ENCODE measurements at places on chromosomes 11 and 22. TPM values are rescaled to one million over a fixed set of nuclear protein-coding genes. Genes with fewer than 3 reads are reported as not detected.

The SHANK2 gene
- 3.5 TPM for total RNA-seq

The DRICH1 gene
- total RNA-seq = 0.29 TPM

The APOBEC3F gene
- total RNA-seq = 5.1 TPM

The CCDC82 gene
- total RNA-seq = 19.5 TPM

The PRG2 gene
- total RNA-seq = not detected

The LRRC10B gene
- total RNA-seq = under 0.01 TPM

The LYVE1 gene
- total RNA-seq = not detected

The CHRM1 gene
- not detected for total RNA-seq

The CCND1 gene
- total RNA-seq = 237 TPM

The DLG2 gene
- total RNA-seq = 3.3 TPM

DNA sequence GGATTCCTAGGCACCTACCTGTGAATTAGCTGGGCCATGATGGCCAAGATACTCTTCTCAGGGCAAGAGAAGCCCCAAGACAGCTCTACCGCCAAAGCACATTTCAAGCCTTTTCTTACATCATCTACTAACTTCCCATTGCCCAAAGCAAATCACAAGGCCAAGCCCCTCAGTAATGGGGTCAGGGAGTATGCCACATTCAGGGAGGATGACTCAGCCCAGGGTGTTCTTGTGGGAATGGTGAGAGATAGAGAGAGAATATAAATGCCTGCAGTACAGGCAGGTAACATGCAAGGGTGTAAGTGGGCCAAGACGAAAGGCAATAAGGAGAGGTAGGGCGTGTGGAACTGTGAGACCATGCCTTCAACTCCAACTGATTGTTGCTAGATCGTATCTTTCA, 162.5 kb upstream of the ISX start:
- no peaks in the 10 kb centered on the region for H3K4me1 ChIP-seq
- H3K27me3 ChIP-seq = no peaks in the 10 kb centered on the region
- no peak overlapping the region for H3K4me3 ChIP-seq
- H3K27ac ChIP-seq = no peak overlapping the region
- no peak for DNase-seq

DNA sequence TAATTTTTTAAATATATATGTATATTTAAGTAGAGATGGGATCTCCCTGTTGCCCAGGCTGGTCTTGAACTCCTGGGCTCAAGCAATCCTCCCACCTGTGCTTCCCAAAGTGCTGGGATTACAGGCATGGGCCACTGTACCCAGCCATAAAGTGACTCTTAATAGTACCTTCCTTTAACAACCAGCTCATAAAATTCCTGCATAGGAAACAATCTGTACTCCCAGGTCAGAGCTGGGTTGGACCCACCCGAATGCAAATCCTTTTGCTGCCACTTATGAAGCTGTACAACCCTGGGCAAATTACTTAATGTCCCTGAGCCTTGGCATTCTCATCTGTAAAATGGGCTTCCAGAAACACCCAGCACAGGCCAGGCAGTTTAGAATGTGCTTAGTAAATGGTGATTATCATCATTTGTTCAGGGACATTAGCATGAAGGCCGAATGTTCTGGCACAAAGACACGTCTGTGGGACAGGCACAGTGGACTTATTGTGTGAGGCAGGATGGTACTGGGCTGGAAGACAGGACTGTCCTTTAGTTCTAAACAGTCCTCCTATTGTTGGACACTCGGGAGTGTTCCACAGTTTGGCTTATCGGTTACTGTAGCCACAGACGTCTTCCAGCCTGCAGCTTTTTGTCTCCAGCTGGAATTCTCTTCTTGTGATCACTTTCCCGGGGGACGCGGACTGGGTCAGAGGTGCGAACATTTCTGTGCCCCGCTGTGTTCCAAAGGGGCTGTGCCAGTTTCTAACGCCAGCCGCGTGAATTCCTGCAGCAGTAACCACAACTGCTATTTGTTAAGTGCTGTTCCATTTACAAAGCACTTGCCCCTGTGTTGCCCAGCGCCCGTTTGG, 6.0 kb downstream of the PDXP start:
- H3K4me3 ChIP-seq = no peak overlapping the region
- no peaks in the 10 kb centered on the region for H3K27me3 ChIP-seq
- H3K4me1 ChIP-seq = peaks cover 20% of the 10 kb centered on the region
- peaks cover 4% of the 10 kb centered on the region for H3K36me3 ChIP-seq
- peak; percentile 38 for DNase-seq
- no peak overlapping the region for H3K27ac ChIP-seq

GRCh38 chr22:26444777-26445176, 15.7 kb downstream of the ASPHD2 start:
- no peak overlapping the region for H3K4me3 ChIP-seq
- H3K27ac ChIP-seq = no peak overlapping the region
- no peak for DNase-seq
- H3K27me3 ChIP-seq = no peaks in the 10 kb centered on the region

DNA sequence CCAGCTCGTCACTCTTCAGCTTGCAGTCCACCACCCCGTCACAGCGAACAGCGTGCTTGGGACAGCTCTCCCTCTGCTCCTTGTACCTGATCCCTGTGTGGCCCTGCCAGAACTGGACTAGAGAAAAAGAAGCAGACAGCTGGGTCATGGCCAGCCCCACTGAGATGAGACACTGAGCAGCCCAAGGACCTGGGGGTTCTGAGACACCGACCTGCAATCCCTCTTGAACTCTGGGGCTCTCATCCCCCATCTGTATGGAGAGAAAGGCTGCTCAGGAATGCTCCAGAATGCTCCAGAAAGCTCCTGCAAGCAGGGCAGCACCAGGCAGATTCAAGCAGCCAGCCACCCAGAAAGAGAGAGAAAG, 14.8 kb downstream of the TMPRSS13 start:
- no peak overlapping the region for H3K4me3 ChIP-seq
- DNase-seq = peak; percentile 70
- H3K36me3 ChIP-seq = no peaks in the 10 kb centered on the region

- no peak overlapping the region for H3K4me3 ChIP-seq
- no peak overlapping the region for H3K27ac ChIP-seq
- H3K27me3 ChIP-seq = no peaks in the 10 kb centered on the region
Observed at GRCh38 chr11:119406005-119406404, 17.0 kb downstream of the THY1 start.

DNA sequence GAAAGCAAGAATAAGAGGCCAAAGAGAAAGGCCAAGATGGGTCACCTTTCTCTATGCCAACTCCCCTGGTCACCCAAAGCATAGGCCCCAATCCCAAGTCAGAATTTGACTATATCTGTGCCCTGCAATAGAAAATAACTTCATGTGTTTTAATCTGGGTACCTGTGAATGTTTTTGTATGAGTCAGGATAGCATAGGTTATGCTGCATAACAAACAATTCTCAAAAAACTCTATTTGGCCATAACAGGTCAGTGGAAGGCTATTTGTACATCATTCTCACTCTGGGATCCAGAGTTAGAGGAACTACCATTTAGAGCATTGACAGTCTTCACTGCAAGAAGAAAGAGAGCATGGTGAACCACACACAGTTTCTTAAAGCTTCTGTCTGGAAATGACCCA, 167.3 kb downstream of the DBX1 start:
- H3K27ac ChIP-seq = no peak overlapping the region
- DNase-seq = no peak
- H3K4me1 ChIP-seq = peaks cover 32% of the 10 kb centered on the region
- no peaks in the 10 kb centered on the region for H3K27me3 ChIP-seq
- H3K4me3 ChIP-seq = no peak overlapping the region

DNA sequence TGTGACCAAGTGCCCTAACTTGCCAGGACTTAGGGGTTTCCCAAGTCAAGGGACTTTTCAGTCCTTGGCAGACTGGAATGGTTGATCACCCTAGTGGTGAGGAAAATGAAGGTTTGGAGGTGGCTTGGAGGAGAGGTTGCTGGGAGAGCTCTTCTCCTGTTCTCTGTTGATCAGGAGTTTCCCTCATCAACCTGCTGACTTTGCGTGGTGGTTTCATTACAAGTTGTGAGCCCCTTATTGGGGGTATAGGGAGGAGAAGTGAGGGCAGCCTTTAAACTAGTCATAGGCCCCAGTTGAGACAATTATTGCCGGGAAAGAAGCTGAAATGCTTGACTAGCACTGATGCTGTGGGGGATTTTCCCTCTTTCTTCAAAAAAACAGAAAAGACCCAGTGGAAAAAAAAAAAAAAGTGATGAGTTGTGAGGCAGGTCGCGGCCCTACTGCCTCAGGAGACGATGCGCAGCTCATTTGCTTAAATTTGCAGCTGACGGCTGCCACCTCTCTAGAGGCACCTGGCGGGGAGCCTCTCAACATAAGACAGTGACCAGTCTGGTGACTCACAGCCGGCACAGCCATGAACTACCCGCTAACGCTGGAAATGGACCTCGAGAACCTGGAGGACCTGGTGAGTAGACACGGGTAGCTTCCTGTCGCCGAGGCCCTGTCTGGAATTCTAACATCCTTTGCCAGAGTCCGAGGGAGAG, at the start of gene CXCR5:
CXCR5 (plus strand) TSS at position 525 of the 704 bp plus-strand sequence; CDS start at position 575, 50 bp downstream.
- H3K27me3 ChIP-seq = no peaks in the 10 kb centered on the region
- H3K4me1 ChIP-seq = peaks cover 14% of the 10 kb centered on the region
- no peak within 1 kb of the TSS for H3K27ac ChIP-seq
- no peak within 1 kb of the TSS for H3K4me3 ChIP-seq
- no peaks in the 10 kb centered on the region for H3K36me3 ChIP-seq

GRCh38 chr11:3906166-3906565, 50.7 kb downstream of the STIM1 start:
- peaks cover 22% of the 10 kb centered on the region for H3K4me1 ChIP-seq
- DNase-seq = no peak
- H3K27ac ChIP-seq = peak overlapping the region; percentile 92
- no peak overlapping the region for H3K4me3 ChIP-seq
- no peaks in the 10 kb centered on the region for H3K27me3 ChIP-seq

GRCh38 chr22:26779108-26779507, 121.7 kb downstream of the MIAT start:
- H3K4me3 ChIP-seq = no peak overlapping the region
- no peaks in the 10 kb centered on the region for H3K4me1 ChIP-seq
- no peaks in the 10 kb centered on the region for H3K27me3 ChIP-seq
- no peak overlapping the region for H3K27ac ChIP-seq

- DNase-seq = no peak
- no peak overlapping the region for H3K27ac ChIP-seq
- no peaks in the 10 kb centered on the region for H3K36me3 ChIP-seq
- H3K27me3 ChIP-seq = no peaks in the 10 kb centered on the region
Observed at GRCh38 chr11:80462211-80462610, 1021.4 kb upstream of the TENM4 start.

GRCh38 chr11:94830722-94831510, 62.8 kb downstream of the AMOTL1 start:
- no peak overlapping the region for H3K4me3 ChIP-seq
- no peaks in the 10 kb centered on the region for H3K27me3 ChIP-seq
- no peak for DNase-seq
- H3K4me1 ChIP-seq = peaks cover 20% of the 10 kb centered on the region
- H3K36me3 ChIP-seq = peaks cover 46% of the 10 kb centered on the region

GRCh38 chr11:125939081-125939521, 6.7 kb upstream of the VSIG10L2 start:
- peak; percentile 74 for DNase-seq
- H3K27me3 ChIP-seq = peaks cover 5% of the 10 kb centered on the region
- peaks cover 8% of the 10 kb centered on the region for H3K4me1 ChIP-seq
- no peaks in the 10 kb centered on the region for H3K36me3 ChIP-seq
- H3K4me3 ChIP-seq = no peak overlapping the region
- H3K27ac ChIP-seq = no peak overlapping the region

GRCh38 chr11:32935462-32936029, 42.9 kb downstream of the QSER1 start:
- H3K4me3 ChIP-seq = no peak overlapping the region
- H3K27ac ChIP-seq = no peak overlapping the region
- H3K27me3 ChIP-seq = no peaks in the 10 kb centered on the region
- peaks cover 48% of the 10 kb centered on the region for H3K36me3 ChIP-seq
- H3K4me1 ChIP-seq = no peaks in the 10 kb centered on the region

- H3K27me3 ChIP-seq = no peaks in the 10 kb centered on the region
- DNase-seq = no peak
- no peaks in the 10 kb centered on the region for H3K36me3 ChIP-seq
- no peaks in the 10 kb centered on the region for H3K4me1 ChIP-seq
- H3K4me3 ChIP-seq = no peak overlapping the region
Observed at GRCh38 chr11:10438458-10438857, 16.6 kb upstream of the AMPD3 start.

- no peak overlapping the region for H3K27ac ChIP-seq
- no peaks in the 10 kb centered on the region for H3K36me3 ChIP-seq
- DNase-seq = no peak
Observed at GRCh38 chr11:75715688-75716087, 1.9 kb upstream of the MOGAT2 start.

GRCh38 chr22:39478441-39478850, 21.6 kb downstream of the MGAT3 start:
- peak; percentile 91 for DNase-seq
- H3K4me3 ChIP-seq = no peak overlapping the region
- no peak overlapping the region for H3K27ac ChIP-seq
- H3K36me3 ChIP-seq = no peaks in the 10 kb centered on the region
- no peaks in the 10 kb centered on the region for H3K4me1 ChIP-seq

GRCh38 chr22:45296628-45297297, 12.0 kb downstream of the UPK3A start:
- H3K27me3 ChIP-seq = no peaks in the 10 kb centered on the region
- no peak overlapping the region for H3K27ac ChIP-seq
- H3K36me3 ChIP-seq = no peaks in the 10 kb centered on the region
- DNase-seq = peak; percentile 44
- H3K4me3 ChIP-seq = no peak overlapping the region

DNA sequence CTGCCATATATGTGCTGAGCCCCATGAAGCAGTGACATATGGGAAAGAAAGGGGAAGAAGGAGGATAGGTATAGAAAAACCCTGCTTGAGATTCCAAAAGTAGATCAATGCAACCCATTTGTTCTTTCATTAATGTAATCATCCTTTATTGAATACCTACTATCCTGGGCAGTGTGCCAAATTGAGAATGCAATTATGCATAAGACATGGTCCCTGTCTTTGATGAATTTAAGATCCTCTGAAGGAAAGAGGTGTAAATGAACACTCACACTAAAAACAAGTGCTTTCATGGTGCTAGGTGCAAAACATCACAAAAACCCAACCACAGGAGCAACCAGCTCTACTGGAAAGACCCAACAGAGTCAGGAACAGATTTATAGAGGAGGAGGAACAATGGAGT, 29.7 kb downstream of the FLI1 start:
- H3K4me1 ChIP-seq = peaks cover 13% of the 10 kb centered on the region
- H3K27ac ChIP-seq = no peak overlapping the region
- peaks cover 3% of the 10 kb centered on the region for H3K36me3 ChIP-seq
- no peak overlapping the region for H3K4me3 ChIP-seq

- DNase-seq = peak; percentile 60
- no peak overlapping the region for H3K27ac ChIP-seq
- H3K4me1 ChIP-seq = no peaks in the 10 kb centered on the region
- H3K4me3 ChIP-seq = no peak overlapping the region
Observed at GRCh38 chr22:48261706-48262105, 1499.3 kb downstream of the TBC1D22A start.

DNA sequence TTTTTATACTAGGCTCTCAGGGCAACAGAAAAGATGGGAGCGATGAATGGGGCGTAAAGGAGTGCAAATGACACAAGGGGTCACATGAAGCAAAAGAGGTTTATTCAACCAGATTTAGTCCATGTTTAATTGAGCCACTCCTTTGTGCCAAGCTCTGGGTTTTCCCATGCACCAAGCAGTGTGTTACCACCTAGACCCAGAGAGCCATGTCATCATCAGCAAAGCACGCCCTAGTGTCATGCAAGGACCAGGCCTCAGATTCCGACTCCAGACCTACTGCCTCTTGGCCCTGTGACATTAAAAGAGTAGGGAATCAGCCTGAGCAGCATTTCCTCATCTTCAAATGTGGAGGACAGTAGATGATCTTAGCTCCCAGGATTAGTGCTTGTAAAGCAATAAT, 1.1 kb upstream of the IGLL5 start:
- no peaks in the 10 kb centered on the region for H3K4me1 ChIP-seq
- H3K27me3 ChIP-seq = peaks cover 6% of the 10 kb centered on the region
- no peaks in the 10 kb centered on the region for H3K36me3 ChIP-seq
- H3K4me3 ChIP-seq = no peak overlapping the region
- DNase-seq = peak; percentile 5

GRCh38 chr11:83150450-83150849, 6.5 kb upstream of the PCF11 start:
- no peak for DNase-seq
- H3K4me1 ChIP-seq = no peaks in the 10 kb centered on the region
- H3K27ac ChIP-seq = no peak overlapping the region
- H3K4me3 ChIP-seq = no peak overlapping the region
